Epithelial cell of proximal tubule (primary cell): ENCODE measurements at places on chromosomes 7 and 10. TPM values are rescaled to one million over a fixed set of nuclear protein-coding genes. Genes with fewer than 3 reads are reported as not detected.

Gene ANKRD2
- total RNA-seq, result 3.3 and 6.8 TPM in 2 replicates

Gene PRSS1
- total RNA-seq, result 0.87 TPM in 1 of 2 replicates, not detected in the other

DNA sequence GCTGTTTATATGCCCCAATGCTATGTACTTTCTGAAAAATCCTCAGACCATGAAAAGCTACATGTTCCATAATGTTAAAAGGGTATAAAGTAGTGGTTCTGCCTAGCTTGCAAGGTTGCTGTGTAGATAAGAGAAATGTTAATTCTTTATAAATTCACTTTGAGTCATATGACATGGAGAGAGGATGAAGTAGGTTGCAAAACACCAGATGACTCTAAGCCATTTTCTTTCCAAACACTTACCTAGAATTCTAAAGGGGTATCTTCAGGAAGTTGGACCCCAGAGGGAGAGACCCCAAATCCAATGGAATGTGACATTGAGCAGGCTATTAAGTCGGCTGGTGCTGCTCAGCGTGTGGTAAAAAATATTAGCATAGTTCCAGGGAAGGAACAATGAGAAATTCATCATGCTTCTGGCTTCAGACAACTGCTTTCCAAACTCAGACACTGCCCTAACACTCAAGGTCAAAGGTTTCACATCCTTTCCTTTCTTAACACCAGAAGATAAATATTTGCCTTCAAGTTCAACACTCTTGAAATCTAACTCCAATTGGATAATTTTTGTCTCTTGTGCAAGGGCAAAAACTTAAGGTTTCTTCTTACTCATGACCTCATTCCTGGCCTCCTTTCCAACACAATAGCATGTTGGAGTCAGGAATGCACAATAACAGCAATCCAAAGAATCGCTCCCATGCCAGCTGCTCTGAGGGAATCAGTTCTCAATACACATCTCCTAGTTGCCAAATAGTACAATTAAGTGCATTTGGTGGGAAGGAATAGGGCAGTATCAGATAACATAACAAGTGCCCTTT lies 100.7 kb upstream of the AFAP1L2 start:
- peak; percentile 75 for DNase-seq

DNA sequence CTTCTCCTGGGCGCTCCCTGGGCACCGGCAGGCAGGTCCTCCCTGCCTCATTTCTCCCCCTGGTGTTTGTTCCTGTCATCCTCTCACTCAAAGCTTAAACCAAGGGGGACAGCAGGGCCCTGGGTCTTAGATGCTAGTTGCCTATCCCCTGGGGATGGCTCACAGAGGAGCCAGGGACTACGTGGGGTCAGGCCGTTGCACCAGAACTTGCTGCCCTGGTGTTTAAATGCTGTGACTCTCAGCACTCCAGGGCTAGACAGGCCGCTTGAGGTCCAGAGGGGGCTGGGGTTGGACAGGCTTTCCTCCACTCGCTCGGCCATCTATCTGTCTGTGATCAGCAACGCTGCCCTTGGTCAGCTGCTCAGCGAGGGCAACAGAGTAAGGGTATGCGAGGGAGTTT lies 340.3 kb downstream of the CXCL12 start:
- no peak for DNase-seq

- DNase-seq, result no peak
These were observed 48.7 kb upstream of the LOXL4 start for GRCh38 chr10:98316661-98317060.

Gene OR13A1
- not detected in 2 replicates for total RNA-seq

GRCh38 chr10:29646238-29646902 lies 11.6 kb upstream of the SVIL start:
- DNase-seq, result no peak

DNA sequence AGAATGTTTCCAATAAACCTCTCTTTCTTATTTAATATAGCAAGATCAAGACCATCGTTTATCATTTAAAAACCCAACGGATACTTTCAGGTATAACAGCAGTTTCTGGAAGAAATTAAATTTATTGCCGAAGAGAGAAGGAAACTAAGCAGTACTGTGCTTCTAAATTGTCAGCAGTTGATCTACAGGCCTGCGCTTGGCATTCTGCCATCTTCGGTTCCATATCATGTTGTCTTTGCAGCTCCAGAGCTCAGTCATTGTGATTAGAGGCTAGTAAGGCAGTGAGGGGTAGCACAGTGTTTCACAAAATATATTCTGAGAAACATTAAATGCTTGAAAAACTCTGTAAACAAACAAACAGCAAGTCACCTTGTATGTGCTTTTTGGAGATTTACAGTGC lies 301.3 kb downstream of the REEP3 start:
- DNase-seq, result no peak

Gene ING3
- total RNA-seq, result 9.1 and 11.0 TPM in 2 replicates

Gene IL6
- total RNA-seq, result 22.4 and 40.4 TPM in 2 replicates

DNA sequence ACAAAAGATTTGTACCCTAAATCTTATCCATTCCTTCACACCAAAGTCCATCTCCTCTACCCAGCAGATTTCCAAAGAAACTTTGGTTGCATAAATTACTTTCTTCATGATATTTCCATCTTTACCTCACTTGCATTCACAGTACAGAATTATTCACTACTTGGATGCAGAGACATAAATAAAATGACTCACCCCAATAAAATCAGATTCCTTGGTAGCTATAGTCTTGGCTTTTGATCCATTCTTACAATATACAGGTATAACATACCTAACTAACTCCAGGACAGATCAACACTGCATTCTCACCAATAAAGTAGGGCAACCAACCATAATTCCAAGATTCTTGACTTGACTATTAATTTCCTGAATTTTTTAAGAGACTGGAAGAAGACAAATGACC lies 815.1 kb downstream of the MAGI2 start:
- DNase-seq, result no peak

DNA sequence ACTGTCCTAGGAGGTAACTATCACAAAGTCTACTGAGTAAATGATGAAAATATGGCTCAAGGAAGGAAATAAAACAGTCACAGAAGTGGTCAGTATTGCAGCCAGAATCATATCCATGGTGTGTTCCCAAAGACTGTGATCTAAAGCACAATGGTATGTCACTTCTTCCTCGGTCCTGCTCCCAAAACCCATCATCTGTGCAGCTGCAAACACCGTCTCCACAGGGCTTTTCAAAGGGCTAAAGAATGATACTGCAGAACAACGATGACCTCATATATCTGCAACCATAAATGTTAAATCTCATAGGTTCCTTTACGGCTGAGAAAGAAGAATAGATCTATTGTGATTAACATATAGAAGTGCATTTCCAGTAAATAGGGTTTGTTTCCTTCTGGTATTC lies 465.0 kb downstream of the GRID1 start:
- no peak for DNase-seq

- no peak for DNase-seq
These were observed 127.7 kb downstream of the NRBF2 start for GRCh38 chr10:63260860-63261251.

DNA sequence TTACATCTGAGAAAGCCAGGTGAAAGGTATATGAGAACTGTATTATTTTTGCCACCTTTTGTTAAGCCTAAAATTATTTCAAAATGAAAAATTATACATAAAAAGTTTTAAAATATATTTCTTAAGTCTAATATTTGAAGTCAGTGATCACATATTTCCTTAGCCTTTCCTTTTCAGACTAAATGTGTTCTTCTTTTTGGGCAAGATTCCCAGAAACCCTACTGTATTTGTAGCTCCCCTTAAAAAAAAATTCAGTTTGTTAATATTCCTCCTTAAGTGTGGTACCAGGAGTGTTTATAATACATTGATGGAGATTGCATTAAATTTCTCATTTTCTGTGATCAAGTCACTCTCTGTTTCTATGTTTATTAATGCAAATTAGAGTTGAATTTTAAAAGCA lies 22.8 kb downstream of the DNAJC1 start:
- DNase-seq, result no peak

Gene CCL24
- not detected in 2 replicates for total RNA-seq

Gene CDNF
- total RNA-seq, result 0.29 TPM in 1 of 2 replicates, not detected in the other

Gene MMD2
- total RNA-seq, result not detected in 2 replicates

GRCh38 chr7:32532086-32532485 lies 36.8 kb downstream of the AVL9 start:
- DNase-seq, result no peak

DNA sequence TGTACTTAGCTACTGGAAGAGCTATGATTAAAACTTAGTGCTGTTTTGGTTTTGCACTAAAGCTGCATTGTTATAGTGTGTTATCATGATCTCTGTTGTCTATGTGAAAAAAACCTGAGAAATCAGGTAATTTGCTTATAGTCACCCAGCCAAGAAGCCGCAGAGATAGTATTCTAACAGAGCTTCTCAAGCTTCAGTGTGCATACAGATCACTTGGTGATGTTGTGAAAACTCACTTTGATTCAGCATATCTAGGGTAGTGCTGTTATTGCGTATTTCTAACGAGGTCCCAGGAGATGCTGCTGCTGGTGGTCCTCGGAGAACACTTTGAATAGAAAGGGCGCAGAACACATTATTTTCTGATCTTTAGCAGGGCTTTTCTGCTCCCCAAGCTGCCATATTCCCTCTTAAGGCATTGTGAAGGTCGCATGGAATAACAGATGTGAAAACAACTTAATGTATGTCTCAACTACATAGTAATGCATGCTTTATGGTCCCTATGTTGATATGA lies 68.4 kb upstream of the PDCD4 start:
- DNase-seq, result no peak

Gene CFAP46
- 1.1 and 2.2 TPM in 2 replicates for total RNA-seq

Gene SYT15B
- 0.07 TPM in 1 of 2 replicates, not detected in the other for total RNA-seq

Gene ADAP1
- 3.9 and 7.2 TPM in 2 replicates for total RNA-seq

Gene ASAH2
- total RNA-seq, result 0.14 and 0.46 TPM in 2 replicates

DNA sequence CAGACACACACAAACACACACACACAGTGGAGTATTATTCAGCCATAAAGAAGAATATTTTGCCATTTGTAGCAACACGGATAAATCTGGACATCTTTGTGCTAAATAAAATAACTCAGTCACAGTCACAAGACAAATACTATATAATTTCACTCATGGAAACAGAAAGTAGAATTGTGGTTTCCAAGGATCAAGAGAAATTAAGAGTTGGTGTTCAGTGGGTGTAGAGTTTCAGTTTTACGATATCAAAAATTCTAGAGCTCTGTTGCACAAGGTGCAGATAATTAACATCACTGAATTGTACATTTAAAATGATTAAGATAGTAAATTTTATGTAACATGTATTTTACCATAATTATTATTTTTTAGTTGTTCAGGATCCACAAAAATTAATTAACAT lies 1235.0 kb downstream of the XPNPEP1 start:
- no peak for DNase-seq

GRCh38 chr10:126511917-126512479 lies 123.7 kb upstream of the ADAM12 start:
- DNase-seq, result no peak

Gene SPDYE1
- not detected in 2 replicates for total RNA-seq

- DNase-seq, result no peak
These were observed 19.4 kb downstream of the MMP21 start for GRCh38 chr10:125756196-125756595.

- DNase-seq, result no peak
These were observed 177.3 kb upstream of the MBL2 start for GRCh38 chr10:52949899-52950298.

- DNase-seq, result no peak
These were observed 5.0 kb upstream of the TNRC18 start for GRCh38 chr7:5428478-5429252.

Gene GBX1
- not detected in 2 replicates for total RNA-seq

Gene DRGX
- not detected in 2 replicates for total RNA-seq

DNA sequence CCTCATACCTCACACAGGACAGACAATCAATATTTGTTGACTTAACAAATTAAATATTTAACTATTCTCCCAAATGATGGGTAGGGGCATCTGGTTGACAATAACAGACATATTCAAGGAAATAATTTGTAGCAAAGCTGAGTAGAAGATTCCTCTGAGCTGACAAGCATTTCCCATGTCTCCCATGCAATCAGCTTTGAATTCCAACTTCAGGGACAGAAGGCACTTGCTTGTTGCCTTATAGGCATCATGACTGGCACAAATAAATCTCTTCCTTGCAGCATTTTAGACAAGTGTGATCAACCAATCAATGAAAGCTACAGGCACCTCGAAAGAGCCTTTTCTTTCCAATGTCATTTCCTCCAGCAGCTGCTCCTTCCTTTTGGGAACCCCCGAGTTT lies 146.0 kb downstream of the PDE1C start:
- DNase-seq, result no peak

Gene MYL10
- total RNA-seq, result not detected in 2 replicates

Gene ADARB2
- total RNA-seq, result under 0.01 and 0.63 TPM in 2 replicates
